Central memory CD8-positive, alpha-beta T cell (primary cell): ENCODE measurements at places on chromosomes 11 and 22.

DNA sequence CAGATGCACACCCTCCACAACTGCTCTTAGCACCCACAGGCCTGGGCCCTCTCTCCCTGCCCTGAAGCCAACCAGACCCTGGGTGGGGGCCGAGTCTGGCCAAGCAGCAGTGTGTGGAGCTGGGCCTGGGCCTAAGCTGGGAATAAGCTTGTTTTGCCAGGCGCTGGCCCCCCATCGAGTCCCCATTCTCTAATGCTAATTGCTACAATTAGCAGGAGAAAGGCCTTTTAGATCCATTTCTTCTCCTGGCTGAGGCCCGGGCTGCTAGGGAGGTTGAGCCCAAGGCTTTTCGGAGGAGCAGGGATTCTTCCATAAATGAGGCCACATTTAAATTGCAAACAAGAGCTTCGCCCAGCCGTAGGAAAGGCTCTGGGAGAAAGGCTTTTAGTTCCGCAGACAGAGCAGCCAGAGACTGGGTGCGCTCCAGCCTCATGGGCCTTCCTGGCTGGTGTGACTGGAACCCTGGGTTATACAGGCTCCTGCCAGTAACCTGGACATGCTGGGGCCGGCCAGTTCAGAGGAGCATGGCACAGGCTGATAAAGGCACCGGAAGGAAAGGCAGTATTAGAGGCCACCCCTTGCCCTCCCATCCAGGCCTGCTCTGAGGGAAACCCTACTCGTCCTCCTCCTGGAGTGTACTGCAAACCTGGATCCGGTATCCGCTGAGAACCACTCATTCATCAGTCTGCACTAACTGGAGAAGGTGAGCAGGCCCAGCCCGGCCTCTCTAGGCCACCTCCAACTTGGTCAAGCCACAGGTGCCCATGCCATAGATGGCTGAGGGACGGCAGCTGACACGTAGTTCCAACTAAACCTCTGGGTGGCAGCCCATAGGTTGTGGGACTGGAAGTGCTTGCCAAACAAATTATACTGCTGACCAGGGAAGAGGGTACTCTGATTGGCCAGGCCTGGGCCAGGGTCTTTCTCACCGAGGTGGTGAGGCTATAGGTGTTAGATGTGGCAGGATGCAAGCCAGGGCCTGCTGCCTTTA, 6.2 kb downstream of the KCNQ1OT1 start:
- DNase-seq: no peak

- no peak for DNase-seq
Measured at GRCh38 chr11:102792604-102793003, 5.4 kb downstream of the MMP1 start.

DNA sequence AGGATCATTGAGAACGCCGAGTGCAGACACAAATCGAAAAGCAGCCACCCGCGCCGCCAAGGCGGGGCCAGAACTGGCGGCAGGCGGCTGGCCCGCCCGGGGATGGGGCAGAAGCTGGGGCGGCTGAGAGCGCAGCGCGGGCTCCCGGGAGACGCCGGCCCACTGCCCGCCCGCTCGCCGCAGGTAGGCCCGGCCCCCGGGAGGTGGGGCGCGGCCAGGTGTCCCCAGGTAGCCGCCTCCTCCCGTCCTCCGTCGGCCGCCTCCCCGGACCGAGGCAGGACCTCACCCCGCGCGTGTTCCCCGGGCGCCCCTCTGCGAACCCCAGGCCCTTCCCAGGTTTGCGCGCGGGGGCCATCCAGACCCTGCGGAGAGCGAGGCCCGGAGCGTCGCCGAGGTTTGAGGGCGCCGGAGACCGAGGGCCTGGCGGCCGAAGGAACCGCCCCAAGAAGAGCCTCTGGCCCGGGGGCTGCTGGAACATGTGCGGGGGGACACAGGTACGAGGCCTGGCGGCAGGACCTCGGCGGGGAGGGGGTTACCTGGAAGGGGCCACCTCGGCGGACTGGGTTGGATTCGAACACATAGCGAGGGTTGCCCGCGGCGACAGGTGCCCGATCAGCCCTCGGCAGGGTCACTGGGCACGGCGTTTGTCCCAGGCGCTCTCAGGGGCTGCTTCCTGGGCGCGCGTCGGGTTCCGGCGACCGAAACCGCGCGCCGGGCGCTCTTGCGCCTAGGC, at the start of gene PRRG4:
Gene PRRG4, plus strand, starts transcription at position 248 of the 733 bp plus-strand sequence. CDS start 603 bp downstream, outside the sequence.
- DNase-seq: no peak

DNA sequence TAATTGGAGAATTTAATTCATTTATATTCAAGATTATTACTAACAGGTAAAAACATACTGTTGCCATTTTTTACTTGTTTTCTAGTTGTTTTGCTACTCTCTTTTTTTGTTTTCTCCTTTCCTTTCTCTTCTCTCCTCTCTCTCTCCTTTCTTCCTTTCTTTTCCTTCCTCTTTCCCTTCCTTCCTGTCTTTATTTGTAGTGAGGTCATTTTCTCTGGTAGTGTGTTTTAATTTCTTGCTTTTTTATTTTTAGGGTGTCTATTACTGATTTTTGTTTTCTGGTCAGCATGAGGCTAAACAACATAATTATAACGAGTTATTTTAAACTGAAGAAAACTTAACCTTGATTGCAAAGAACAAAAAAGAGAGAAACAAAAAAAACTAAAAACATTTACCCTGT, 112.4 kb upstream of the SERPIND1 start:
- DNase-seq: no peak

DNA sequence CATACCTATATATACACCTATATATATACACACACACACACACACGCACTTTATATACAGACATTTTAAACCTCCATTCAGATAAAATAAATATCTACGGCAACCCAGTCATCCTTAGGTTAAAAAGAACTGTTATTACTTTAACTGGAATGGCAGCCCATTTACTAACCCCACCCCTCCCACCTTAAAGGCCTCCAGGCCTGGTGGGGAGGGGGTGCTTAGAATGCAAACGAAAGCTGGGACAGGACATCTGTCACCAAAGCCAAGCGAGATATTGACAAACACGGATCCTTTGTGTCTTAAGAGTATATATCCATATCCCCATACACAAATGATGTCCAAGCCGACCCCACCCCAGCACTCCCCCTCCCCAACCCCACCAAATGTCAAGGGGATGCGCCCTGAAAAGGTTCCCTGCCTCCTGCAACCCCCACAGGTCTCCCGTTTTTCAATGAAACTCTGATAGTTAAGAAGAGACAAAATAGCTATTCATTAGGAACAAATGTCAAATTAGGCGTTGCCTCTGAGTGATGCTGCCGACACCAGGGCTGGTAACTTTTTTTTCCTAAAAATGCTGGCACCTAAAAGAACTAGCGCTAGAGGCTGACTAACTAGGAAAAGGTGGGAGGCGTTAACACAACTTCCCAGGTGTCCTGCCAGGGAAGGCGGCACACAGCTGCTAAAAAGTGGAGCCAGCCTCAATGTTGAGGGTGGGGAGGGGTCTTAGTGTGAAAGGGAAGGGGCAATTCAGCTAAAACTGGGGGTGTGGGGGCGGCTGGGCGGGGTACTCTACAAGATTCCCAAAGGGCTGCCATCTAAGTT, 5.6 kb downstream of the MN1 start:
- DNase-seq: no peak

DNA sequence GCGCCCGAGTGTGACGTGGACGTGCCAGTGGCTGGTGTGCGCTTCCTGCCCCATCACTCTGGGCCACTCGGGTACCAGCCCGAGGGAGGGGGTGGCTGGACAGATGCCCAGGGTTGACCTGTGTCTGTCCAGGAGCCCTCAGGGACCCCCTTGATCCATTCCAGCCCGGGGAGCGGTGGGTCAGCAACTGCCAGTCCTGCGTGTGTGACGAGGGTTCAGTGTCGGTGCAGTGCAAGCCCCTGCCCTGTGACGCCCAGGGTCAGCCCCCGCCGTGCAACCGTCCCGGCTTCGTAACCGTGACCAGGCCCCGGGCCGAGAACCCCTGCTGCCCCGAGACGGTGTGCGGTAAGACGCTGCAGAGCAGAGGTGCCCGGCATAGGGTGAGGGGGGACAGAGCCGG, 34.5 kb downstream of the MUC5B start:
- DNase-seq: no peak

DNA sequence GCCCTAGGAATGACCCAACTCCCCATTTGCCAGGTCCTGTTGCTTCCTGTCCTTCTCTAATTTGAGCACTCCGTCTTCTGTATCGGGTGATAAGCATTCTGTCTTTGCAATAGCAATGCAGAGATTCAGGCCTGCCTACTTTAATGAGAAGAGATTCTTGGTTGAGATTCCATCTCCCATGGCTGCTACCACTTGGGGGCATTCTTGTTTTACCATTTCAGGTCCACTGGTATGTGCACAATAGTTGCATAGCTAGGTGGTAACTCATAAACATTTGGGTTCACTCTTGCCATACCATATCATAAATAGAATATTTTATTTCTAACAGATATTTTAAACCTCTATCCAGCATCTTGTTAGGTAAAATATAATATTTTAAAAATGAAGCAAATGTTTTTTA, 34.4 kb upstream of the CALCB start:
- DNase-seq: no peak

GRCh38 chr11:74070723-74071492, 62.0 kb upstream of the UCP3 start:
- no peak for DNase-seq

- no peak for DNase-seq
Measured at GRCh38 chr11:73381589-73381988, 5.4 kb downstream of the RELT start.
